ENCODE measurements at places on chromosomes 1 and 21. TPM values are rescaled to one million over a fixed set of nuclear protein-coding genes. Genes with fewer than 3 reads are reported as not detected.

- peak overlapping the region; percentile 61 for H3K4me3 ChIP-seq
- H3K4me1 ChIP-seq: peaks cover 61% of the 10 kb centered on the region
Observed at GRCh38 chr21:31929548-31929947, 56.7 kb downstream of the HUNK start.

The CRABP2 gene
- 606 TPM for total RNA-seq

- H3K4me3 ChIP-seq: no peak overlapping the region
- H3K4me1 ChIP-seq: peaks cover 88% of the 10 kb centered on the region
- no peaks in the 10 kb centered on the region for H3K27me3 ChIP-seq
- no peaks in the 10 kb centered on the region for H3K36me3 ChIP-seq
- H3K27ac ChIP-seq: peak overlapping the region; percentile 70
Observed at GRCh38 chr1:8370905-8371315, 53.0 kb downstream of the SLC45A1 start.

GRCh38 chr1:20358761-20359263 is 68.1 kb downstream of the VWA5B1 start:
- no peak overlapping the region for H3K4me3 ChIP-seq
- DNase-seq: no peak
- no peaks in the 10 kb centered on the region for H3K4me1 ChIP-seq

DNA sequence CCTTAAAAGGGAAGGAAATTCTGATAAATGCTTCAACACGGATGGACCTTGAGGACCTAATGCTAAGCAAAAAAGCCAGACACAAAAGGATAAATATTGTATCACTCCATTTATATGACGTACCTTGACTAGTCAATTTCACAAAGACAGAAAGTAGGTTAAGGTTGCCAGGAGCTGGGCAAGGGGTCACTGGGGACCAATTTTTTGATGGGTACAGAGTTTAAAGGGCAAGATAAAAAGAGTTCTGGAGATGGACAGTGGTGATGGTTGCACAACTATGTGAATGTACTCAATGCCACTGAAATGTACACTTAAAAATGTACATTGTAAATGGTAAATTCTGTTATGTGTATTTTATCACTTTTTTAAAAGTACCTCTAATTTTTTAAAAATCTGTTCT is 32.1 kb upstream of the SLAMF9 start:
- H3K27me3 ChIP-seq: peaks cover 37% of the 10 kb centered on the region
- H3K4me1 ChIP-seq: no peaks in the 10 kb centered on the region
- H3K36me3 ChIP-seq: no peaks in the 10 kb centered on the region
- no peak overlapping the region for H3K27ac ChIP-seq
- DNase-seq: no peak
- H3K4me3 ChIP-seq: no peak overlapping the region
